ENCODE measurements at places on chromosomes 5 and 9.

GRCh38 chr9:103757062-103757461, 337.0 kb upstream of the SMC2 start:
- DNase-seq, result no peak

DNA sequence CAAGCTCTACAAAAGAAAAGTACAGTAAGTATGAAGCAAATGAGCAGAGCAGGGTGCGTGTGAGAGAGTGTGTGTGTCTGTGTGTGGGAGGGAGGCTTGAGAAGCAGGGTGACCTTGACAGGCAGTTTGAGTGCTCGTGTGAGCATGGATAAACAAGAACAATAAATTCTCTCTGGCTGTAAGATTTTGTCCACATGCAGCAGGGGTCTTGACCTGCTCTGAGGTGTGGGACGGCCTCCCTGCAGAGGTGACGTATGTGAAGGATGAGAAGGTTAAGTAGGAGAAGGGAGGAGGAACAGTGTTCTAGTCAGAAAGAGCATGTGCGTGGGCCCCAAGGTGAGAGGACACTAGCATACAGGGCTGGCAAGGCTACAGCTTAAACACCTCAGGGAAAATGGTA, 49.0 kb downstream of the SPTLC1 start:
- no peak for DNase-seq

DNA sequence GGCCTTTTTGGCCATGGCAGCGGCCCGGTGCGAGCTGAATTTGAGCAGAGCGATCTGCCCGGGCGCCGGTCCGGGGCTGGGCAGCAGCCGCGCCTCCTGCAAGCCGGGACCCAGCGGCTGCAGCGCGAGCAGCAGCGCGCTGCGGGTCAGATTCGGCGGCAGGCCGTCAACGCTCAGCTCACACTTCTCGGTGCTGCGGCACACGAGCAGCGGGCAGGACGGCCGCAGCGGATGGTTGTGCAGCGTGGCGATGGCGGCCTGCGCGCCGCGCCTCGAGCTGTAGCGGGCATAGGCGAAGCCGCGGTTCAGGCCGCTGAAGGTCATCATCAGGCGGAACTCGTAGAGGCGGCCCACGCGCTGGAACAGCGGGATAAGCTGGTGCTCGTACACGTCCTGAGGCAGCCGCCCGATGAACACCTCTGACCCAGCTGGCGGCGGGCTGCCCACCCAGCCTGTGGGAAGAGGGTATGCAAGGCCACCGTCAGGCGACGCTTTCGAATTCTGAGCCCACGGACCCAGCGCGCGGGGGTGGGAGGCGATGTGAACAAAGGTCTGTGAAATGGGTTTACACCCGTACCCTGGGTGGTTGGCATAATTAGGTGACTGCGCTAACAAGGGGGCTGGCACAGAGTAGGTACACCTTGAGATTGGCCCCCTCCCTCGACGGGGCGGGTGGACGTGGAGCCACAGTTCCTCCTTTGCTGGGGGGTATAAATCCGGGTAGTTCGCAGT, 755 bp downstream of the DND1 start:
- DNase-seq, result no peak

- DNase-seq, result no peak
Measured at GRCh38 chr5:74623006-74623611, 17.4 kb downstream of the ENC1 start.

DNA sequence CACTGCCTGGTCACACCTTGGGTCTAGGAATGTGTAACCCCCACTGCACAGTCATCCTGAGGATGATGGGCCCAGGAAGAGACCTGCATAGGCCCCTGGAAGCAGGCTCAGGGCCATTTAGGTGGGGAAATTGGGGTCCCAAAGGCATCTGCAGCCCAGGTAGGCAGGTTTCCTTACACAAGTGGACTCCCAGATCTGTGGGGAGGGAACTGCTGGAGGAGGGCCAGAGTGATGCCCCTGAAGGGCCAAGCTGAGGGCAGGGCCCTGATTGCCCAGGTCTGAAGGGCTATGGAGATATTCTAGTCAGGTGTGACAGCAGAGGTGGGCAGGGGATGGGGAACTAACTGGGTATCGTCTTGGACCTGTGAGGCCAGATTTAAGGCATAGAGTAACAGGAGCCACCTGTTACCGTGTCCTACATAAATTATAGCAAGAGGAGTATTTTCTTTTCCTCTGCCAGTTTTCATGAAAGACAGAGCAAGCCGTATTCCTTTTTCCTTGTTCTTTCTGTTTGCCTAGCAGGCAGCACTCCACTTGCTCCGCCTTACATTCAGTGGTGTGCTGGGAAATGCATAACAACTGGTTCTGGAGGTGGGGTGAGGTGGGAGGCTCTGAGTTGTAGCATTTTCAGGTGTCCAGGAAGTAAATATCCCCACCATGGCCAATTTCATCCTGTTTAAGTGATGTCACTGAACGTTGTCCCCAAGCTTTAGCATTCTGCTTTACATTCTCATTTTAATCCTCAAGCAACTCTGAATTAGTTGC, 41.3 kb downstream of the PPARGC1B start:
- no peak for DNase-seq

DNA sequence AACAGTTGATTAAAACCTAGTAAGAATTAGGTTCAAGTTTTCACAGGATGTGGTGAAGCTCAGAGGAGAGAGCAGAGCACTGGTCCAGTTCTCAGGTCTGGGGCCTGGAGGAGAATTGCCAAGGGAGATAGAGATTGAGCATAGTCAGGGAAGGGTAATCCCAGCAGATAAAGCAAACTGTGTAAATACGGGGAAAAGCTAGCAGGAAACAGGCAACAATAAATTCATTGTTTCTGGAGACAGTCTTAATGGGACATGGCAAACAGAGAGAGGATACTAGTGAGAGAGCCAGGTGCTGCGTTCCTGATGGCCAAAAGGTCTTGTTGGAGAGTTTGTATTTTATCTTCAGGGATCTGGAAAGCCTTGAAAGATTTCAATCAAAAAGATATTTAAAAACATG, 333.0 kb downstream of the PDE4D start:
- no peak for DNase-seq

DNA sequence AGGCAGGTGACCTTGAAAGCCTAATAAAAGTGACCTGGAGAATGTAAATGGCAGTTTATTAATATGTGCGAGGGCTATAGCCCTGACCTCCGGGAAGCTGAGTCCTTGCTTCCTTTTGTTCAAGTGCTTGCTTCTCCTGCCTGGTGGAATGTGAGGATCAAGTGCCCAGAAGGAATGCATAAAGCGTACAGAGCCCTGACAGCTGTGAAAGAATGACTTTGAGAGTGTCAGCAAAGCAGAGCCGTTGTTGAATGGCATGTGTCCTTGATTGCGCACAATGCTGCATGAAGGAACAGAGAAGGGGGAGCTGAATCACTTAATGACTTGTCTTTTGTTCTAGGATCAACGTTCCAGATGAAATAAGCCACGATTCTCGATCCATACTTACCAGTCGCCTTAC, 133.0 kb downstream of the SLF1 start:
- DNase-seq, result no peak

- no peak for DNase-seq
Measured at GRCh38 chr5:84830265-84830664, 445.6 kb upstream of the EDIL3 start.

- no peak for DNase-seq
Measured at GRCh38 chr9:27280860-27281259, 16.1 kb downstream of the EQTN start.

DNA sequence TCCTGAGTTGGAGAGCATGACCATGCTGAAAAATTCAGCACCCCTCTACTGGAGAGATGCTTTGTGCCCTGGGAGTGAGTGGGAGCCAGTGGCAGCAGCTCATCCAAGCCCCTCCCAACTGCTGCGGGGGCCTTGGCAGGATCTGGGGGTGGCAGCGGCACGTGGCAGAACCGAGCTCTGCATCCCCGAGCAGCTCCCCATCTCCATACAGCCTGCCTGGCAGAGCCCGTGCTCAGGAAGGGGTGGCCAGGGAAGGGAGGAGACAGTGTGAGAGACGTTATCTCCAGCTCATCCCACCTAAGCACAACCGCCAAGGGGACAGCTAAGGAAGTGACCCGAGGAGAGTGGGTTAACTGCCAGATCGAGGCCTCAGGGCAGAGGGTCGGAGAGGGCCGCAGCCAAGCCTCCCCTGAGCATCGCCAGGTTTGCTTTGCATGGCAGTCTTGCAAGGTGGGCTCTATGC, 17.2 kb upstream of the DPM2 start:
- DNase-seq, result no peak

- DNase-seq, result no peak
Measured at GRCh38 chr9:135081731-135082130, 5.7 kb upstream of the OLFM1 start.

GRCh38 chr9:69993110-69993509, 50.5 kb upstream of the MAMDC2 start:
- no peak for DNase-seq

DNA sequence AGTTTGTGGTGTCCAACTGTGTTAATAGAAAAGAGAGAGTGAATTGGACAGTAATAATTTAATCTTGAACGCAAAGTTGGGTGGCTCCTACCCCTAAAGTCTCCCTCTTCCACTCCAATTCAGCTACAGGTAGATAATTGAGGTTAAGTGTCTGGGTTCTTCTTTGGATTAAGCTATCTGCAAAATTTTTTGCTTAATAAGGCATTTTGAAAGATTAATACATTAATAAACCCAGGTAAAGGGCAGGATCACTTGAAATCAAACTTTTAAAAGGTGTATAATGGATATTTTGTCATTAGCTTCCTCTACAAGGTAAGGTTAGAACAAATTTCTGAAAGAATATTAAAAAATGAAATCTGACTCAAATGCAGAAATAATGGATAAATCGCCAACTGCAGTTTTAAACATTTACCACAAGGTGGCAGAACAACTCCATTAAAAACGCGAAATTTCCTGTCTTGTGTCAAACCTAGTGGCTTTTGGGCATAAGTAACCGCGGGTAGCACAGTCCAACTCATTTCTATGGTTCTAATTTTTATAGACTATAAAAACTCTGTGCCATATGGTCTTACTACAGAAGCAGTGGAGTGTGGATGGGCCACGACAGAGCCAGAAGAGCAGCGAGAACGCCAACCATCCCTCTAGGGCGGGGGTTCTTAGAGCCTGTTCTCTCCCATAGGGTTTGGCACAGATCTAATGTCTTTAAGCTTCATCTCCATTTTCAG, 276.5 kb downstream of the ARHGEF28 start:
- DNase-seq, result peak; percentile 59

GRCh38 chr9:79623799-79624721, 52.3 kb downstream of the TLE4 start:
- DNase-seq, result no peak

DNA sequence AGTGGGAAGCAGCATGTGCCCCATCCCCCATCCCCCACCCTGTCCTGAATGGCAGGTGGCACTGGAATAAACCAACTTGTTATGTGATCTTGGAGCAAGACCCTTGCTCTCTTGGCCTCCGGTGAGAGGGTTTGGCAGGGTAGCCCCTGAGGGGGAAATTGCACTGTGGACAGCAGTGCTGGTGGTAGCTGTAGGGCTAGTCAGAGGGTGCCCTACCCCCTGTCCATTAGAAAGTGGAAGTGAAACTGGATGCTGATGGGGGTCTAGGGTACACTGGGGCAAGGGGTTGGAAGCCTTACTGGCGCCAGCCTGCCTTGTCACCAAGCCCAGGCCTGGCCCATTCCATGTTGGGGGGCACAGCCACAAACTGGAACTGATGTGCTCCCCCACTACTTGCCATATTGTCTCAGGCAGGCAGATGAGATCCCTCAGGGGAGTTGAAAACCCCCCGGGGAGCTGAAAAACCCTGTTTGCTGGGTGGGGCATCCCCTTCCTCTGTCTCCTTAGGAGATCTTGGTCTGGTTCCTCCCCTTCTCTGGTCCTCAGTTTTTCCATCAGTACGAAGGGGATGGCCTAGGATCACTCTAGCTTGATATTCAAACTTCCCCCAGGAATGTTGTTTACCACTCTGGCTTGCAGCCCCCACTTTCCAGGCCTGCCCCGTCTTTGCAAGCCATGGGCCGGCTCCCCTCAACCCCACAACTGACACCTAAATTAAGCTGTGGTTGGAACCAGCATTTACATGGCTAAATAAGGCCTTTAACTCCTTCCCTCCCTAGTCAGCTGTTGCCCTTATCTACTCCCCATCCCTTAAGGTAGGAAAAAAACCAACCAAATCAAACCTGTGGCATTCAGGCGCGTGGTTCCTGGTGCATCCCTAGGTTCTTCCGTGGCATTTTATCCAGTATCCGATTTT, 14.4 kb upstream of the SYNPO start:
- DNase-seq, result no peak

DNA sequence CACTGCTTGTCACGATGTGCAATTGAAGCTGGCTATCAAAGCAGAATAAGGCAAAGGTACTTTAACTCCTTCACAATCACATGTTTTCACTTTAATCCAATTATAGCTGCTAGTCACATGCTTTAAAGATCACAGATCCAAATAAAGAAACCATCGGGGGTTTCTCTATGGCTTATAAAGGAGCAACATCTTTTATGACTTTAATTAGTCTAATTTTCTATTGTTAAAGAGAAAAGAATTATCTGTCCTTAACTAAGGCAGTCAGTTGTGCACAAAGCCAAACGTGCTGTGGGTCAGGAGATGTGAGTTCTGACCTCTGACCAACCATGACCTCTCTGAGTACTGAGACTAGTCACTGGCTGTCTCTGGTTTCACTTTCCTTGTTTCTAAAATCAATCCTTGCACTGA, 561.1 kb downstream of the RAB3C start:
- DNase-seq, result no peak

DNA sequence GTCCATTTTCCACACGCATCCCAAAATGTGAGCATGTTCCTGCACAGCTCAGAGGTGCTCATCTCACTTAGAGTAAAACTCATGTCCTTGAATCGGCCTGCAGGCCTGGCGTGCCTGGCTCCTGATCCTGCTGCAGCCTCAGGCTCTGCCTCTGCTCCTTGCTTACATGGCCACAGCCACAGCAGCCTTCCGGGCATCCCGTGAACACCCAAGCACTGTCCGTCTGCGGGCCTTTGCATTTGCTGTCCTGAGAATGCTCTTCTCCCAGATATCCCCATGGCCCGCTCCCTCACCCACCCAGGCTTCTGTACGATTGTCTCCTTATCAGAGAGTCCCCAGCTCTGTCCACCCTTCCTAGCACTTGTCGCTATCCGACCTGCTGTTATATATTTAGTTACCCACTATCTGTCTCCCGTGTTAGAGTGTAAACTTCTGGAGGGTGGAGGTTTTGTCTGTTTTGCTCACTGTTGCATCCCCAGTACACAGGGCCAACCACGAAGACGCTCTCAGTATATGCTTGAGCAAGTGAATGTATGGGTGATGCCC, 21.9 kb downstream of the FGF18 start:
- DNase-seq, result no peak

DNA sequence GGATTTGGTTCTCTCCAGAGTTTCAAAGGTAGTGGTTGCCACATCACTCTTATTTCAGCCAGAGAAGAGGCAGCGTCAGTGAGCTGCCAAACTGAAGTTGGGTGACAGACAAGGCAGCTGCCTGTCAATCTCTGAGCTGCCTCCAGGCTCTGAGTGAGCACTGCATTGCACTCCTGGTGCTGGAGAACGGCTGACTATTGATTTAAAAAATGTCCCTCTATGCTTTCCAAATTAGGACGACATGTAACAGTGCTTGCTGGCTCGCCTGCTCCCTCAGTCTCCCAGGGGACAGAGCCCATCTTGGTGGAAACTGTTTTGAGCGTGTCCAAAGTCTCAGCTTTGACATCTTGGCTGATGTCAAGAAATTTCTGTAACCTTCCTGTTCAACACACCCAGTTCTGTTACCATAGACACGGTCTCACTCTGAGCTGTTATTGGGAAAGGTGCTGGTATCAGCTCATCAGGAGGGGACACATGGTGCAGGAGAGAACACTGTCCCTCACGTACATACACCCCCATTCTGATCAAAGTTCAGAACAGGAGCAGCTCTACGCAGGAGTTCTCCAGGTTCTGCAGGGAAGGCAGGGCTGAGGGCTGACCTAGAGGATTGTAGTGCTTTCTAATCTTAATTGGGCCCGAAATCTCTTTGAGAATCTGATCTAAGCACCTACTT, 15.7 kb downstream of the PCDH12 start:
- no peak for DNase-seq

Data from NCI-H1436 (cell line).